ENCODE measurements at places on chromosomes 3 and 15.

DNA sequence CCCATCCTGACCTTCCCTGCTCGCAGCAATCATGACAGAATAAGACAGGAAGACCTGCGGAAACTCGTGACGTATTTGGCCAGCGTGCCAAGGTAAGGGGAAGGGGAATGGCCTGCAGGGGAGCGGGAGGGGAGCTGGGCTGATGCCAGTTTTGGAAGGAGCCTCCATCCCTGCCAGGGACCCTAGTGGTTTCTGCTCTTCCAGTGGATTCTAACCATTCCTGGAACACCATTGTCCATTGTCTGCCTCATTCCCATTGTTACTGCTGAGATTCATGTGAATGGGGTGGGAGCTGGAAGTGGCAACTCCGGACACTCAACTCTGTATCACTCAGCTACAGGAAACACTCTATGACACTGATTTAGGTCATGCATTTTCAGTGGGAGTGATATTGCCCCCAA lies 242.9 kb upstream of the ROPN1 start:
- DNase-seq: no peak

- DNase-seq: no peak
Measured at GRCh38 chr3:127462111-127462655, 128.3 kb downstream of the TPRA1 start.

GRCh38 chr15:64493641-64494040 lies 33.3 kb downstream of the ZNF609 start:
- DNase-seq: peak; percentile 20

DNA sequence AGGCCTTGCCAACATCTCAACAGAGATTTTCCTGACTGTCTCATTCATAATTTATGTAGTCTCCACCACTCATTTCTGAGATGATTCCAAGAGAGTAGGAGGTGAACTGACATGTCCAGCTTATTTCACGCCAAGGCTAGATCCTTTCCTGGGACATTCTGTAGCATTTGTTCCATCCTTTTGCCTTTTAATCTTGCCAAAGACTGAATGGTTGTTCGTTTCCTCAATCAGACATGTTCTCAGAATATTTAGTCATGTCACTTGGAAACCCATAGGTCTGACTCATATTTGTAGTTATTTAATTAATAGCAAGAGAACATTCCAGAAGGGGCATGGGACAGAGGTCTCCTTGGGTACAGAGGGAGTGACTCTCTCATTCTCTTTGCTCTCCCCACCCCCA lies 80.9 kb downstream of the DHX36 start:
- peak; percentile 44 for DNase-seq

- no peak for DNase-seq
Measured at GRCh38 chr3:85162905-85163304, 204.1 kb downstream of the CADM2 start.

- DNase-seq: no peak
Measured at GRCh38 chr3:13878281-13879101, 1.4 kb downstream of the WNT7A start.

GRCh38 chr3:25094932-25095685 lies 333.0 kb upstream of the RARB start:
- no peak for DNase-seq

GRCh38 chr3:17235310-17235709 lies 350.6 kb downstream of the PLCL2 start:
- no peak for DNase-seq

GRCh38 chr15:91678003-91678402 lies 175.5 kb upstream of the SLCO3A1 start:
- DNase-seq: no peak

DNA sequence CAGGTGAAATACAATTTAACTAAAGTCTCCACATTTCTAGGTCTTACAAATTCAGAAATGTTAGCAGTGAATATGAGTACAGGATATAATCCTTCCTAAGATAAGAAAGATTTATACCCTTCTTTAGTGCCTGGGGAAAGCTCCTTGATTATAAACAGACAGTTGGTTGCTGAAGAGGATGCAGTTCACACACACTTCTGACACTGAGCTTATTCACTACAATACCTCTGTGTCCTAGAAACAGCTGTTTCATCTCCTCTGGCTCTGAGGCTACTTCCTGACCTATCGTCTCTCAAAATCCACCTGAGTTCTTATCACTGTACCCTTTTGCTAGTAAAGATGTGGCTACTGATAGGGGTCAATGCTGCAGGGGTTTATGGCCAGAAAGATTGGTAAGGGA lies 57.1 kb downstream of the TP63 start:
- DNase-seq: no peak

DNA sequence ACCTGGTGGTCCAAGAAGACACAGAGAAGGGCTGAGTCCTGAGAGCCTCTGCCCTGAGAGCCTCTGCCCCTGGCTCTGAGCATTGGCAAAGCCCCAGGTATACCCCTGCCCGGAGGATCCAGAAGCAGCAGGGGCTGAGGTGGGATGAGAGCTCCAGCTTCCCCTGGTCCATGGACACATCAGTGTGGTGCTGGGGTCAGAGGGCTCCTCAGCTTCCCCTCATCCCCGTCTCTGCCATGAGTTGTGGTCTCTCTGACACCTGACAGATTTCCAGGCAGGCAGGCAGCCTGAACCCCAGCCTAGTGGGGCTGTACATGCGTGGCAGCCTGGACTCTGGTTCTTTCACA lies 3.5 kb upstream of the KLF15 start:
- no peak for DNase-seq

GRCh38 chr3:125003369-125003853 lies 52.4 kb downstream of the HEG1 start:
- DNase-seq: peak; percentile 68

DNA sequence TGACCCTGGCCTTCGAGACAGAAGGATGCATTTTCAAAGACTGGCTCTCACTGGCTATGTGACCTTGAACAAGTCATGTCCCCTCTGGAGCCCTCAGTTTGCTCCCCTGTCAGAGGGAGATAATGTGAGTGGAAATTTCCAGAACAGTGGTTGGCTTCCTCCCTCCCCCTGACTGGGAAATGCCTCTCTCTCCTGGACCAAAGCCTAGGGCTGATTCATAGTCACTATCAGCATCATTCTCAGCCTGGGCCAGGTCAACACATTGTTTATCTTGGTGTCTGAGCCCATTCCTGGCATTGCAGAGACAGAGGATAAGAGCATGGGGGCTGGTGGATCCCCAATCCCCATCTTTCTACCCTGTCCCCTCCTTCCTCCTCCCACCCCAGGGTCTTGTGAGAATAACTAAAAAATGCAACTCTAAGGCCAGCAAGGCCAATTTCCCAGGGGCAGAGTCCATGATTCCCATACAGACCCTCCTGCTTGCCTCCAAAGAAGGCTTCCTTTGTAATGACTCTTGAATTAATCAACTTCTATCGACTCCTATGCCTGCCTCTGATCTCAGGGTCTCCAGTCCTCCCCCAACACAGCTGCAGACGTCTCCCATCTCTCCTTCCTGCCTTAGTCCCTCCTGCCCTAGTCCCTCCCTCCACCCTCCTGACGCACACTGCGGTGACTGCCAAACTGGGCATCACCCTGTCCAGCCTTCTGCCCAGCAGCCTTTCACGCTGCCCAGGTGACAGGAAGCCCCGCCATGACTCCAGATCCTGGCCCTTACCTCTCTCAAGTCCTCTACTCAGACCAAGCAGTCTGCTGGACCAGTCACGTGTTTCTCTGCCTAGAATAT lies 35.4 kb upstream of the CORO2B start:
- peak; percentile 90 for DNase-seq

GRCh38 chr3:112806903-112807302 lies 39.8 kb downstream of the CD200R1L start:
- no peak for DNase-seq

- DNase-seq: no peak
Measured at GRCh38 chr3:143165211-143165610, 45.6 kb downstream of the CHST2 start.

- peak; percentile 44 for DNase-seq
Measured at GRCh38 chr3:179181021-179181472, 32.9 kb downstream of the PIK3CA start.

DNA sequence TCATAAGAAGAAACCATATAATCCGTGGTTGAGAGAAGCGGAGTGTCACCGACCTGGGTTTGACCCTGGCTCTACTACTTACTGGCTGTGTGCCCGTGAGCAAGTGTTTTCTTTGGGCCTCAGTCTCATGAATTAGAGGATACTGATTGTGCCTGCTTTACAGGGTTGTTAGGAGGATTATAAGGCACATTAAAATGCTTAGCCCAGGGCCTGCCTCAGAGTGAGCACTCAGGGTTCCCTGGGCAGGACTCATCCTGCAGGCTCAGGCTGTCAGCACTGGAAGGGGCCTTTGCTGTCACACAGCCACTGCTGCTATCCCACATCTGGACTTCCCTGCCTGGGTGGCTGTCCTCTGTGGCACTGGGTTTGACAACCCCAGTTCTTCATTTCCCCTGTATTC lies 4.7 kb downstream of the PLA2G4F start:
- DNase-seq: no peak

GRCh38 chr15:70866982-70867641 lies 13.2 kb upstream of the LARP6 start:
- DNase-seq: peak; percentile 33

DNA sequence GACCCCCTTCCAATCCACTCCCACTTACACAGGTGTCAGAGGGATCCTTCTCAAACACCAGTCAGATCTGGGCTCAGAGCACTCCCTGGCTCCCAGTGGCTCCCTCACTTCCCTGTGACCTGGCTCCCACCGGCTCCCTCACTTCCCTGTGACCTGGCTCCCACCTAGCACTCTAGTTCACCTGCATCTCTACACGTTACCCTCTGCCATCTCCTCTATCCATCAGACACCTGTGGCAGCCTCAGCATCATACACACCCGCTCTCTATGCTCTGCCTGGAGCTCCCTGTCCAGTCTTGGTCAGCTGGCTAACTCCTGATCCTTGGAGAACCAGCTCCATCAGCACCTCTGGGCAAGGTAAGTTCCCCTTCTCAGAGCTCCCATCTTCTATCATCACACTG lies 5.6 kb downstream of the RPP25 start:
- no peak for DNase-seq

GRCh38 chr3:139259398-139259797 lies 84.4 kb upstream of the MRPS22 start:
- no peak for DNase-seq

DNA sequence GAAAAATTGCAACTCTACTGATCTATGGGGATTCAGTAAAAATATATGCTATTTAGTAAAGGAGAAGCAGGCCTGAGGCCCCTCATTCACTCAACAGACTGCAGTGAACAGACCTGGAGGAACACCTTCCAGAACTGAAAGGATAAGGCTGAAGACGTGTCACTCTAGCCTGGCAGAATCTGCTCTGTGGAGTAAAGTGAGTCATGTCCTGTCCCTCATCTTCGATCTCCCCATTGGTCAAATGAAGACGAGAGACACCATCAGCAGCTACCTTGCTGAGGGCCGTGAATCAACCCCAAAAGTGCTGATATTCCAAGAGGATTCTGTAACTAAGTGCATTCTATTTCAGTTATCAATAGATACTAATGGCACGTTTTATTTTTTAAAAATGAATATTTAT lies 359.7 kb downstream of the FGF12 start:
- no peak for DNase-seq

DNA sequence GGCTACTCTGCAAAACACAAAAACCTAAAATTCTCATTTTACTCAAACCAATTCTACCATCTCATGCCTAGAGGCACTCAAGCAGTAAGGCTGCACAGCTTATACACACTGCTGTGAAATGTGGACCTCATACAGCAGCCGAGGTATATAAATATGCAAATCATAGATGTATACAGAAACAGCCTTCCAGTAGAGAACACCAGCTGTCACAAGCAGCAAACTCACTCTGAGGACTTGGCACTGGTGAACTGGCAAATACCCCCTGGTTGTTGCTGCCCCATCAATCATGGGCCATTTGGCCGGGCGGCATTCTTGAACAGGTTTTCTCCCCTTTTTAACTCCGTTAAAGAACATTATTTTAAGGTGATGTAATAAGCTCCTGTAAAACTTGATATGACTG lies 378.0 kb downstream of the LSAMP start:
- DNase-seq: no peak

GRCh38 chr3:88059380-88060170 lies 520 bp downstream of the ZNF654 start:
- no peak for DNase-seq

DNA sequence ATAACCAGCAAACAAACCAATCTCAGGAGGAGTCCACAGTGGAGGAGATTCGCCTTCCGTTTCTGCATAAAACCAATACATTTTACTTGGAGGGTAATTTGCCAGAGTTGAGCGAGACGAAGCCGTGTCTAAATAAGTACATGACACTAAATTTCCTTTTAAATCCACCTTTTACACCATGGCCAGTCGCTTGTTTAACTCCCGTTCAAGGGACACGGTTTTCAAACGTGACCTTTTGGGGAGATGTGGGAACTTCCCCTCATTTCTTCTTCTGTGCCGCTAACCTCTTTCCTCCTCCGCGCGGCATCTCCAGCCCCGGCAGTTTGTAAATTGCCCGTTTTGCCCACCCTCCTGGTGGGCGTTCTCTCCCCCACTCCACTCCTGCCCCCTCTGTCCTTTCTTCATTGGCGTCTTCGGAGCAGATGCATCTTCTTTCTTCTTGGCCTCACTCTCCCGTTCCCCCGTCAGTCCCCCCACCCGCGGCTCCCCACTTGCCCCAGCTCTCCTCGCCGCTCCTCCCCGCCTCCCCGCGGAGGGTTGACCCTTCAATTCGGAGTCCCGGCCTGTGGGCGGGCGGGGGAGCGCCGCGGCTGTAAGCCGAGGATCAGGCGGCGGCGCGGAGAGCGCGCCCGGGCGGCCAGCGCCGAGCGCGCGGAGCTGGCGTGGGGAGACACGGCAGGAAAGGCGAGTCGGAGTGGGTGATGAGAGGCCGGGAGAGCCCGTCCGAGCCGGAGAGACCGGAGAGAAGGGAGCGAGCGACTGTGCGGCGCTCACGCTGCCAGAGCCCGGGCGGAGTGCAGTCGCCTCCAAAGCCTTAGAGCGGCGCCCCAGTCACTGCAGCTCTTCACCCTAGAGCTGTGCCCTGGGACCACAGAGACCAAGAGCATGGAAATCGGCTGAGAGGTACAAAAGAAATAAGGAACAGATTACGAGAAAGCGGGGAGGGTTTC lies at the start of gene NLGN1:
NLGN1 (plus strand) TSS at position 584 of the 950 bp plus-strand sequence.
- DNase-seq: peak; percentile 83

DNA sequence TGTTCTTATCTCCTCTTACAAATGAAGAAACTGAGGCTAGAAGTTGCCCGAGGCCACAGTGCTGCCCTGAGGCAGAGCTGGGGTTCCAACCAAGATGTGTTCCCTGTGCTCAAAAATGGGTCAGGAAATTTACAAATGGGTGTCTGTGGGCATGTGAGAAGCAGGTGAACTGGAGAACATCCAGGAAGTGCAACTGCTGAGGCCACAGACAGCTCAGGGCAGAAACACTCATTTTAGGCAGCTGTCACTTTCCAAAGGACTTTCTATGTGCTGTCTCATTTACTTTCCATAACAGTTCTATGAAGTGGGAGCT lies 47.2 kb upstream of the ATP2B2 start:
- DNase-seq: no peak

All from AG10803 (cell line).